ENCODE measurements at places on chromosomes 16 and 17.

DNA sequence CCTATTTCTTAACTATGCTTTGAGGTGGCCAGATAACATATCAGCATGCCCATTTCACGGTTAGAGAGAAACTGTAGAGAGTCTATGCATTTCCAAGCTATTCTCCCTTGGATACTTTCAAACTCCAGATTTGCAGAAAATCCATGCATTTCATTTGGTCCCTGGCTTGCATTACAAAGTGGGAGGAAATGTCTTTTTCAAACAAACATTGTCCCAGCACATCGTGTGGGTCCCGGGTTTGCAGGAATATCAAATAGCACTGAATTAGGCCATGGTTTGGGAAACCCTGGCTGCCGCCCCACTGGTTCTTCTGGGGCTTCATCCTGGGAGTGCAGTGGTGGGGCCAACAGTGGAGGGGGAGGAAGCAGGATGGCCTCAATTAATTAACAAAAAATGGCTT is 171.9 kb downstream of the IRX5 start:
- no peak for DNase-seq

DNA sequence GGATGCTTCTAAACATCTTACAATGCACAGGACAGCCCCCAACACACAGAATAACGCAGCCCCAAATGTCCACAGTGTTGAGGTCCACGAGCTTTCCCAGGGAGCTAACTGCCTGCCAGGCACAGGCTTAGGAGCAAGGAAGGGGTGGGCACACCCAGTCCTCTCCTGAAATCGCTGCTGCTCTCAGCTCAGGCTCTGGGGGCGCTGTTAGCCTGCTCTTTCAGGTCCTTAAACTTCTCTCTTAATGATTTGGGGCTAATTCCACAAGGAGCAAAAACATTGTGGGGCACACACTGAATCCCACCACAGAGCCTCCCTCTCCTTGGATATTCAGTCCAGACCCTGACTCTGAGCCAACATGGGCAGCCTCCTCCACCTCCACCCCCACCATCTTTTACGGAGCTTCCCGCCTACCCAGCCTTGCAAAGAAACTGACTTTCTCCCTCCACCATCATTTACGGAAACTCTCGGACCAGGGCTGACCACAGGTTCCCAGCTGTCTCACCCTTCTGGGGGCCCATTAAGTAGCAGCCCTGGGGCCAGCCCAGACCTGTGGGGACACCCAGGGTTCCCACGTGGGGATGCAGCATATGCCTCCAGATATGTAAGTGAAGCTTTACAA is 1.1 kb downstream of the CD300H start:
- no peak for DNase-seq

GRCh38 chr17:81553616-81554181 is 1.5 kb upstream of the FAAP100 start:
- DNase-seq: no peak

GRCh38 chr16:88885693-88886280 is 19.3 kb upstream of the PABPN1L start:
- DNase-seq: no peak

GRCh38 chr17:76547183-76547641 is 7.4 kb downstream of the PRCD start:
- peak; percentile 34 for DNase-seq

DNA sequence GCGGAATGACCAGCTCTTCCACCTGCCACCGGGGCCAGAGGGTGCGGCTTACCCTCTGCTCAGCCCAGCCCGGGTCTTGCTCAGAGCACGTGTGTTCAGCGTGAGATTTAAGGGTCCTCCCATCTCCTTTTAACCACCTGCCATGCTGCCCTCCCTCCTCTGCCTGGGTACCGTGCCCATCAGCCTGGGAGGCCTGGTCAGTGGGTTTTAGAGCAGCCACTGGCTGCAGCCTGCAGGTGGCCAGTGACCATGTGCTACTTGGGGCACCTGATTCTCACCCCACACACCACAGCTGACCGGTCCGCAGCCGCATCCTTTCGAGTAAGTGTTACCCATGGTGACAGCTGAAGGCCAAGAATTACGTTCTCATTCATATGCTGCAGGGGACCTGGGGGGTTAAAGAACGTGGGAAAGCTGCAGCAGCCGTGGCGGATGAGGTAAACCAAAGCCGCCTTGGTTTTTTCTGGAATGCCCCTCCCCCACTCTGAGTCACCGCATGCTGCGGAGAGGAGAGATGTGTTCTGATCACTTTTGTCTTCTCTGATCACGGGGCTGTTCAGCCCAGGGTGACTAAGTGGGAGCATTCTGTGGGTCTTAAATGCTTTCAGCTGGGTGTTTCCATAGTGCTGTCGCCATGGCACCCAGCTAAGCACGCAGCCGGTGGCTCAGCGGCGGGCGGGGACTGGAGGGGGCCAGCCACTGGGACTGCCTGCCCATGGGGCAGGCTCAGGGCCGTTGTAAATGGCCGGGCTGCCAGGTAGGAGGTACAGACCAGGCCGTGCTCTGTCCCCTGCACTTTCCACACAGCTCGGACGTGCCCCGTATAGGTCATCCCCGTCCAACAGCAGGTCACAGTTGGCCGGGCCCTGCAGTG is 59.8 kb downstream of the BAIAP2 start:
- DNase-seq: peak; percentile 92

DNA sequence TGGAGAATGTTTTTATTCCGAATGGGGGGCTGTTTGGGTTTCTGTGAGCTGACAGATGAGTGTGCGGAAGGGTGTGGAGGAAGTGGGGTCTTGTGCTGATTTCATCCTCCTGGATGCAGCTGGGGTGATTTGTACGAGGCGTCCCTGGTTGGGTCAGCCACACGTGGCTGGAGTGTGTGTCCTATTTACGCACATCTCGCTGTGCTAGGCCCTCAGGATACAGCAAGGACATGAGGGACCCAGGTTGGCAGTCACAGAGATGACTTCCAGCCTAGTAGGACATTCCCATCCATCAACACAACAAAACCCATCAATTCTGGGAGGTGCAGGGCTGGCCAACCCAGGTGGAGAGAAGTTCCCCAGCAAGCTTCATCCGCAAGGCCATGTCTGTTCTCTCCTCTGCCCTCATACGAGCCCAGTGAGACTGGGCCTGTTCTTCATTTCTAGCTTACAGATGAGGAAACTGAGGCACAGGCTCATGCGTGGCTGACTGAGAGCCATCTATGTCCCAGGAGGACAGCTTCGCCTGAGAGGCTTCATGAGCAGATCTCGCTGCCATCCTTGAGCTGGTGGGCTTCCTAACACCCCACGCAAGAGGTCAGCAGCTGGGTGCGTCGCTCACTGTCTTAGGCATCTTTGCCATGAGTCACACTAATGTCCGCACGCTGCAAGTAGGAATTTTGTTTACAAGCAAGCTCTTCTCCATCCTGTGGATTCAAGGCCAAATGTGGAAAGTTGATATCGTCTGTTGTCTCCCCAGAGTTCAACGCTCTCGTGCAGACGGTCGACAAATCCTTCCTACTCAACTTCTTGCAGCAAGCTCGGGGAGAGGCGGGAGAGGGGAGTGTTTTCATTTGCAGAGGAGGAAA is 24.4 kb downstream of the IRF8 start:
- no peak for DNase-seq

- no peak for DNase-seq
Measured at GRCh38 chr17:15441315-15441714, 26.1 kb downstream of the CDRT4 start.

DNA sequence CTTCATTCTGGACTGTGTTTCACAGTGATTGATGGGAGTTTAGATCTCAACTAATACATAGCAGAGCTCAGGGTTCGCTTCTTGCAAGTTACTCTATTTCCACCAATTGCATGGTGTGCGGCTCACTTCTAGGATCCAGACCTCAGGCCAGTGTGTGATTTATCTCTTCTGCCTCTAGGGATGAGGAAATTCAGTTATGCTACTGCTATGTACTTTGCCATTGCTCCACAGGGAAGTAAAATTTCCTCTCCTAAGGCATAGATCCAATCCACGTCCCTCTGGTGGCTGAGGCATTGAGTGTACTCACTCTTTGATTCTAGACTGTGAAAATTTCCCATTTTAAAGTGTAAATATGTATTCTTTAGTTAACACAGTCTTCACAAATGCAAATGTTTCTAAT is 214.1 kb downstream of the HS3ST3B1 start:
- no peak for DNase-seq

- no peak for DNase-seq
Measured at GRCh38 chr17:81249223-81250040, 10.3 kb downstream of the NDUFAF8 start.

Data from stimulated activated CD8-positive, alpha-beta memory T cell treated with anti-CD3 and anti-CD28 coated beads, Interleukin-7, amount 100 ng/mL, for 1 hour (primary cell).